ENCODE measurements at places on chromosomes 16 and 17. TPM values are rescaled to one million over a fixed set of nuclear protein-coding genes. Genes with fewer than 3 reads are reported as not detected.

DNA sequence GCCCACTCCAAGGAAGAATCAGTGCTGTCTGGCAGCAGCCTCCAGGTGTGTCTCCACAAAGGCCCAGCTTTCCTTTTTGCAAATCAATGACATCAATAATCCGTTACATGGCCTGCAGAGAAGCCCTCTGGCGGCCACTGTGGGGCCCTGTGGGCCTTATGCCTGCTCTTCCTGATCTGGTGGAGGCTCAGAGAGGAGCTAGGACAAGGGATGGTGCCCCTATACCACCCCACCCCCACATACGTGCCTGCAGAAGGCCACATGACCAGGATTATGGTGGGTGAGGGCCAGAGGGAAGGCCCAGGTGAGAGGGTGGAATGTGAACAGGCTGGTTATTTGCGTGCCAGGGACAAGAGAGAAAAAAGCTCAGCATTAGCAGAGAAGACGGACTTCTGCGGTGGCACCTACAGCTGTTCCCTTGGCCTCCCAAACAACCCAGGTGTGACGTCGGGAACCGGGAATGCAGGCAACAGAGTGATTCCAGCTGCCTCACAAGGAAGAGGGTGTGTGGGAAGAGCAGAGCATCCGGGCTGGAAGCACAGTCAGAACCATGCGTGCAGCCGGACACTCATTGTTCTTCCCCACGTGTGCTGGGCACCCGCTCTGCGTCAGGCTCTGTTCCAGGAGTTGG, 22.5 kb downstream of the EIF4A3 start:
- H3K27ac ChIP-seq = peak overlapping the region; percentile 39
- DNase-seq = peak; percentile 72
- no peaks in the 10 kb centered on the region for H3K27me3 ChIP-seq
- H3K36me3 ChIP-seq = no peaks in the 10 kb centered on the region
- no peak overlapping the region for H3K4me3 ChIP-seq

- no peak overlapping the region for H3K27ac ChIP-seq
- H3K4me3 ChIP-seq = no peak overlapping the region
- H3K4me1 ChIP-seq = no peaks in the 10 kb centered on the region
These were observed 6.0 kb upstream of the RNF135 start for GRCh38 chr17:30964876-30965275.

DNA sequence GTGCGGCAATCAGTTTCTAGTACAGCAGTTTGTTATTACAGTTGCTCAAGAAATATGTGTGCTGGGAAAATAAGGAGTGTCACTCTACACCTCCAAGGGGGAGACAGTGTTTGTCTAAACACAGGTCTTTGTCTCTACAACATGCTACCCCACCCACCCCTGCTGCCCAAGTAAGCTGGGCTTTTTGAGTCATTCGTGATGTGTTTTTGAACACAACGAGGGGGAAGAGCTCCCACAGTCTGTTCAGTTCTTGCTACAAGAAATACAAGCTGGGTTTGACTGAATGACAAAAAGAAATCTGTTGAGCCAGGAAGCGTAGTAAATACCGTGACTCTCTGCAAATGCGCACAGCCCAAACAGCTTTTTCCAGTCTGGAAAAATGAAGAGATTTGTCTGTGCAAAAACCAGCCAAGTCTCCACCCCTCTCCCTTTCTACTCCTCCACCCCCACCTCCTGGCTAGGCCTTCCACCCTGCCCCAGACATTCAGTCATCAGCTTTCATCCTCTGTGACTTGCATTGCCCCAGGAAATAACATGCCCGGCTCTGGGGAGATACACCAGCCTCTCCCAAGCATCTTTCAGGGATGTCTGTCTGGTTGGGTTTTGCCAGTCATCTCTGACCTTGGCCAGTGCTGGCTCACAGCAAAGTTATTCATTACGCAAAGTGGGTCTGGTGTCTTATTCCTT, 25.7 kb downstream of the CHD9 start:
- H3K4me3 ChIP-seq = no peak overlapping the region
- peaks cover 45% of the 10 kb centered on the region for H3K4me1 ChIP-seq
- no peaks in the 10 kb centered on the region for H3K27me3 ChIP-seq
- no peaks in the 10 kb centered on the region for H3K36me3 ChIP-seq

DNA sequence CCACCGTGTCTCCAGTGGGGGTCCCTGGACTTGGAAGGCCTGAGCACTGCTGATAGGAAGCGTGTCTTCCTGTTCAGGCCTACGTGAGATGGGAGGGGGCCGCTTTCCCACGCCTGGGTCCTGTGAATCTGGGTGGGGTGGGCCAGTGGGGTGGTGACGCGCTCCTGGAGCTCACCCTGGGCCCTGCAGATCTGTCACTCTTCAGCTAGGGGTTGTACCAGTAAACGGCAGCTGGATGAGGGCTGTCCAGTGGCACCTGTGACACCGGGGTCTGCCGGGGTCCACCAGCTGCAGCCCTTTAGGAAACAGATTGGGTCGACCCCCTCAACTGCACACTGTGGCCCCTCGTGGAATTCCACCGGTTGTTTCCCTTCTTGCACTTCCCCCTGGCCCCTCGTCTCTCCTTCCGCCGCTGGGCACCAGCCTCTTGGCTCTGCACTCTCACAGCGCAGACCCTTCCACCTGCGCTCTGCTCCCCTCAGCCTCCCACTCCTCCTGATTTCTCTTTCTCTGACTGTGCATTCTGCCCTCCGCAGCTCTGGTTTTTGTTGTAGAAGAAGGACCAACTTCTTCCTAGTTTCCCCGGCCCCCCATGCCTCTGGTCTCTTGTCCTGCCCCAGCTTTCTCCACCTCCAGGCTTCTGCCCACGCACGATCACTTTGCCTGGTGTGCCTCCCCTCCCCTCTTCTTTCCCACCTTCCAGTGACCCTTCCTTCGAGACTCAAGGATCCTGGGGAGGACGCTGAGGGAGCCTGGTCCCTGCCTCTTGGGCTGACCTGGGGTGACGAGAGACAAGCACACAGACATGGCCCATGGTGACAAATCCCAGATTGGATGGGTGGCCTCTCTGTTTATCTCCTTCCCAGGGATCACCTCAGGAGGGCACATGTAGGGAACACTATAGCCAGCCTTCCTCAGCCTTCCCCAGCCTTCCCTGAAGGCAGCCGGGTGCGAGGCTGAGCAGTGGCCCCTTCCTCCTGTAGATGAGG, 4.8 kb downstream of the MRC2 start:
- no peaks in the 10 kb centered on the region for H3K36me3 ChIP-seq
- no peak overlapping the region for H3K4me3 ChIP-seq
- H3K27me3 ChIP-seq = peaks cover 21% of the 10 kb centered on the region
- H3K4me1 ChIP-seq = no peaks in the 10 kb centered on the region
- no peak overlapping the region for H3K27ac ChIP-seq

DNA sequence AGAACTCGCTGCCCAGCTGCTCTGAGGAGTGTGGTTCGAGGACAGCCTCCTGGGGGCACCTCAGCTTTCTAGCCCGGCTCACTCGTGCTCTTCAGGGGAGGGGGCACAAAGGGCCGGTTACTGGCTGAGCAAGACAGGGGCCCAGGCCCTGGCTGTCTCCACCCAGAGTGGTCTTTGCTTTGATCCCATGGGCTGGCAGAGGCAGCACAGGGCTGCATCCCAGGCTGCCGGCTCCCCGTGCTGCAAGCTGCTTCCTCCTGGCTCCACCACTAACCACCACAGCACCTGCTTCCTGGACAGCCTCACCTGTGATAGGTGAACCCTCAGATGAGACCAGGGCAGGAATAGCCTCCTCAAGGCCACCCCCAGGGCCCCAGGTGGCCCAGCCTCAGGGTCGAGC, 6.8 kb downstream of the SPPL2C start:
- no peak overlapping the region for H3K27ac ChIP-seq
- H3K4me3 ChIP-seq = no peak overlapping the region
- no peaks in the 10 kb centered on the region for H3K4me1 ChIP-seq

GRCh38 chr16:87924041-87924810, 12.1 kb downstream of the CA5A start:
- no peaks in the 10 kb centered on the region for H3K27me3 ChIP-seq
- H3K4me3 ChIP-seq = no peak overlapping the region
- H3K36me3 ChIP-seq = no peaks in the 10 kb centered on the region

DNA sequence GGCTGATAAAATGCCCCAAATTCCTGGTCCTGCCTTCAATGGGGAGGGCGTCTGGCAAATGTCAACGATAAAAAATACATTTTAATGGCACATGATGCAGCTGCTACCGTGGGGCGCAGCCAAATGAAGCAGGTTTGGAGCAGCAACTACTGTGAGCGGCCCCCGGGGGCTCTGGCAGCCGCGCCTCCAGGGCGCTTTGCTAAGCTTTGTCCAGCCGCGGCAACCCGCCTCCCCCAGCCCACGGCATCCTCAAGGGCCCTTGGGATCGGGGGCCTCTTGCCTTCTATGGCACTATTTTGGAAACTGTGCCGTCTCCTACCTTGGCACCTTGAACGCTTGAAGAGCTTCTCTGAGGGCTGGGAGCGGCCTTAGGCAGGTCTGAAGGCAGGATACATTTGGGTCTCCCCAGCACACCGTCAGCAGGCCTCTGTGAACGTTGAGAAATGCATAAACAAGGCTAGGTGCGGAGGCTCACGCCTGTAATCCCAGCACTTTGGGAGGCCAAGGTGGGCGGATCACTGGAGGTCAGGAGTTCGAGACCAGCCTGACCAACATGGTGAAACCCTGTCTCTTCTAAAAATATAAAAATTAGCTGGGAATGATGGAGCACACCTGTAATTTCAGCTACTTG, 25.1 kb downstream of the TBX4 start:
- H3K27me3 ChIP-seq = no peaks in the 10 kb centered on the region
- no peak overlapping the region for H3K4me3 ChIP-seq
- peak; percentile 33 for DNase-seq
- H3K4me1 ChIP-seq = peaks cover 26% of the 10 kb centered on the region
- no peaks in the 10 kb centered on the region for H3K36me3 ChIP-seq

DNA sequence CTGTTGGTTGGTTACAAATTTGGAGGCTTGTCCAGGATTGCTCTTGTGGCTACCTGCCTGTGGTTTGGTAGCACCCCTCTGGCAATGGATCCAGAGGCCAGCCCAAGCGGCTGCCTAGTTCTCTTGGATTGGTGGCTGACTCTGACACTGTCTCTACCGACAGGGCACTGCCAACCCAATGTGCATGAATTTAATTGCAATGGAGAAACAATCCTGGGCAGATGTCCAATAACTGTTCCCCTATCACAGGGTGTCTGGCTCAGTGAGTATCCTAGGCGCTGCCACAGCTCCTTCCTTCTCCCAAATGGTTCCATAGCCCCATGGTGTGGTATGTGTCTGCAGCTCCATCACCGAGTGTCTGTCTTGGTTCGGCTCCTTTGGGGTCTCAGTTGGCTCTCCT, 19.5 kb downstream of the N4BP1 start:
- H3K4me3 ChIP-seq = no peak overlapping the region
- H3K4me1 ChIP-seq = no peaks in the 10 kb centered on the region
- H3K27me3 ChIP-seq = no peaks in the 10 kb centered on the region
- no peak overlapping the region for H3K27ac ChIP-seq
- H3K36me3 ChIP-seq = peaks cover 6% of the 10 kb centered on the region

DNA sequence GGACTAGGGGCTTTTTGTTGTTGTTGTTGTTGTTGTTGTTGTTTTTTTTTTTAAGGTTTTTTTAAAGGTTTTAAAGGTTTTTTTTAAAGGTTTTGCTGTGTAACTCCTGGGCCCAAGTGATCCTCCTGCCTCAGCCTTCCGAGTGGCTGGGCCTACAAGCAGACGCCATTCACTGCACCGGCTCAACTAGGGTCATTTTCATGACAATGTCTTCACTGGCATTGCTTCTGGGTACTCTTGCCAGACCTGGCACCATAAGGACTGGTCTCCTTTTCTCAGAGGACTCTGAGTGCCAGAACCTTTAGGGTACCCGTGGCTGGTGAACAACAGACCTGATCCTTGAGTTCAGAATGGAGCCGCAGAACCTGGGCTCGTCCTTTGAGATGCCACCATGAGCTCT, 20.4 kb downstream of the POLR3E start:
- DNase-seq = no peak
- no peaks in the 10 kb centered on the region for H3K27me3 ChIP-seq
- H3K4me1 ChIP-seq = no peaks in the 10 kb centered on the region
- H3K27ac ChIP-seq = no peak overlapping the region
- H3K36me3 ChIP-seq = no peaks in the 10 kb centered on the region
- H3K4me3 ChIP-seq = no peak overlapping the region

DNA sequence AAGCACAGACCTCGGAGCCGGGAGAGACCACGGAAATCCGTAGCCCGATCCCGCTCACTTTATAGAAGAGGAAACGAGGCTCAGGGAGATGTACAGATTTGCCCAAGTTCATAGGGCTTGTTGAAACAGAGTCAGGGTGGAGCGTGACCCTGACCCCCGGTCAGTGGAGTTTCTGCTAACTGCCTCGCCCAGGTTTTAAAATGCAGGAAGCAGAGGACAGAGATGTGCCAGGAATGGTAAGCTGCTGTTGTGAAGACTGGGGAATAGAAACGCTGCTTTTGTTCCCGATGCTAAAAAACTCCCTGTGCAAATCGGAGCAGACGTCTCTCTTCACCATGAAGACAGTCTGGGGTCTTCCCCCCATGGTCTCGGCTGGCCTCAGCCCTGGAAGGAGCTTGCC, 403.0 kb downstream of the SEC14L1 start:
- H3K4me3 ChIP-seq = no peak overlapping the region
- no peaks in the 10 kb centered on the region for H3K27me3 ChIP-seq
- DNase-seq = no peak
- H3K27ac ChIP-seq = no peak overlapping the region
- peaks cover 13% of the 10 kb centered on the region for H3K4me1 ChIP-seq
- no peaks in the 10 kb centered on the region for H3K36me3 ChIP-seq

DNA sequence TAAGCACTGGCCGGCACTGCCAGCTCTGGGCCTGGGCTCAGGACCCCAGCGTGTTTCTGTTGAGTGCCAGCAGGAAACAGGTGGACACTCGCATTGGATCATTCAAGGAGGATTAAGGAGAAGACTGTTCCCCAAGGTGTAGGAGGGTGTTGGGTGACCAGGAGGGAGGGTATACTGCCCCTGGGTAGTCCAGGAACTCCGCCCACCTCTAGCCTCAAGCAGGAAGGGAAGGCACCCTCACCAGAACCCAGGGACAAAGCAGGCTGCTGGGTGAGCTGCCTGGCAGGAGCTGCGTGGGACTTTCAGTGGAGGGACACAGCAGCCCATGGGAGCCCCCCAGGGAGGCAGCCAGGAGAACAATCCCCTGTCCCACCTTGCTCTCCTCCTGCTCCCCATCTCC, 7.7 kb upstream of the RAB37 start:
- H3K27ac ChIP-seq = no peak overlapping the region
- H3K36me3 ChIP-seq = no peaks in the 10 kb centered on the region
- no peak overlapping the region for H3K4me3 ChIP-seq
- no peaks in the 10 kb centered on the region for H3K4me1 ChIP-seq
- no peak for DNase-seq

COTL1 gene
- 32.8 TPM for total RNA-seq

IGSF6 gene
- 0.70 TPM for total RNA-seq

TSPOAP1 gene
- 15.4 TPM for total RNA-seq

PRR35 gene
- total RNA-seq = not detected

NPIPB6 gene
- 2.2 TPM for total RNA-seq

SMIM36 gene
- total RNA-seq = not detected

FOXJ1 gene
- 1.6 TPM for total RNA-seq
